ENCODE measurements at places on chromosomes 13 and 19.

- no peak for DNase-seq
These were observed 691 bp upstream of the OLFM2 start for GRCh38 chr19:9937001-9937411.

- no peak for DNase-seq
These were observed 789.1 kb upstream of the SLITRK5 start for GRCh38 chr13:86882107-86882506.

GRCh38 chr19:55391702-55392615 is 6.2 kb downstream of the RPL28 start:
- DNase-seq, result no peak

- DNase-seq, result no peak
These were observed 7.0 kb downstream of the PPP5C start for GRCh38 chr19:46353730-46354528.

GRCh38 chr13:97506511-97506910 is 72.5 kb downstream of the RAP2A start:
- DNase-seq, result no peak

- no peak for DNase-seq
These were observed 1.7 kb downstream of the TPRX2 start for GRCh38 chr19:47860602-47861297.

- no peak for DNase-seq
These were observed 527.5 kb upstream of the NBEA start for GRCh38 chr13:34414616-34415015.

All from cortex of kidney (tissue), 1 donor.